ENCODE measurements at places on chromosomes 13 and 19. TPM values are rescaled to one million over a fixed set of nuclear protein-coding genes. Genes with fewer than 3 reads are reported as not detected.

The BCAM gene
- 5.7 TPM for total RNA-seq

The WDR87 gene
- total RNA-seq, result not detected

DNA sequence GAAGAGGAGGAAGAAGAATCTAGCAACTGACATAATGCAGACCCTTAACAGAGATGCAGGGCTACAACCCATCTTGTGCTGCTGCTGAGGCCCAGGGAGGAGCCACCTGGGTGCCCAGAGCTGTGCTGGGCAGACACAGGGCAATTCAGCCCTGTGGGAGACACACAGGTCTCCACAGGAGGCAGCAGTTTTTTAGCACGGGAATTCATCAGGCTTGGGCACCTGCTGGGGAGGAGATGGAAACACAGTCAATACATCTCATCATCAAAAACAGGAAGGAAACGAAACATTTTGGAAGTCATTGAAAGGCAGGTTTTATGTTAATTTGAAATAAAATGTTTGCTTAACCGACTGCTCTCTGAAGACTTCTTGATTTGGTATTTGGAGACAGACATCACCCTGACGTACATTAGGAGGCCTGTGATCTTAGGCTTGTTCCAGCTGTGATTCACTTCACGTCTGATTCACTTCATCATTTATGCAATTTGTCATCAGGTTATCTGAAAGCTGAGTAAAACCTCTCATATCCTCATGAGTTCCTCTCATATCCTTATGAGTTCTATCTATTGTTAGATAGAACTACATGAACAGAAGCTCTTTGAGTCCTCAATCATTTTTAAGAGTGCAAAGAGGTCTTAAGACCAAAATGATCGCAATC, 77.4 kb downstream of the CYSLTR2 start:
- DNase-seq, result peak; percentile 10

The CBY2 gene
- total RNA-seq, result not detected

DNA sequence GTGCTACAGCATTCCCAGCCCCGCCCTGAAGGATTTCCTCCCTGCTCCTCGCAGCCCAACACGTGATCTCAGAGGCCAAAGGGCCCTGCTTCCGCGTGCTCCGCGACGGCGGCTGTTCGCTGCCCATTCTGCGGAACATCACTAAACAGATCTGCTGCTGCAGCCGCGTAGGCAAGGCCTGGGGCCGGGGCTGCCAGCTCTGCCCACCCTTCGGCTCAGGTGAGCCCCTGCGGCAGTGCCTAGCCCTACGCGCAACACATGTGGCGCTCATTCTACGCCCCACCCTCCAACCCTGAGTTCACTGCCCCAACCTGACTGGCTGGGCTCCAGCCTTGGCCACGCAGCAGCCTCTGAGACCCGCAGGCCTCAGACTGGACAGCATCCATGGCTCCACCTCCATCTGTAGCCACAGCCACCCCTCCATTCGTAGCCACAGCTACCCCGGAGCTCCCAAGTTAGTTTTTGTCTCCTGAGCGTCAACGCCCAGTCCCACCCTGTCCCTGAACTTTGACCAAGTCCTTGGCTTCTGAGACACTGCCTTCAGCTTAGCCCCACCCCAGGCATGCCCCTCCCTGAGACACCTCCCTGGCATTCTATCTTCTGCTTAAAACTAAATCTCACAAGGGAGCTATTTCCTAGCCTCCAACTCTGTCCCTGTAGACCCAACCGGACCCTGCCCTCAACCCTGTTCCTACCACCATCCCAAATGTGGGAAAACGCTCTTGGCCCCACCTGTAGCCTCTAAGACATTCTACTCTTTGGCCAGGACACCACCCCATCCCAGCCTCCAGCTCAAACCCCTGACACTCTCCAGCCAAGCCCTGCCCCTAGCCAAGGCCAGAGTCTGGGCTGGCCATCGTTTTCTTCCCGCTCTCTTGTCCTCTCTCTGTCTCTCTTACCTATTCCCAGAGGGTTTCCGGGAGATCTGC, 6.4 kb downstream of the LTBP4 start:
- no peak for DNase-seq

GRCh38 chr19:18480006-18480691, 41.7 kb downstream of the ELL start:
- DNase-seq, result peak; percentile 84

DNA sequence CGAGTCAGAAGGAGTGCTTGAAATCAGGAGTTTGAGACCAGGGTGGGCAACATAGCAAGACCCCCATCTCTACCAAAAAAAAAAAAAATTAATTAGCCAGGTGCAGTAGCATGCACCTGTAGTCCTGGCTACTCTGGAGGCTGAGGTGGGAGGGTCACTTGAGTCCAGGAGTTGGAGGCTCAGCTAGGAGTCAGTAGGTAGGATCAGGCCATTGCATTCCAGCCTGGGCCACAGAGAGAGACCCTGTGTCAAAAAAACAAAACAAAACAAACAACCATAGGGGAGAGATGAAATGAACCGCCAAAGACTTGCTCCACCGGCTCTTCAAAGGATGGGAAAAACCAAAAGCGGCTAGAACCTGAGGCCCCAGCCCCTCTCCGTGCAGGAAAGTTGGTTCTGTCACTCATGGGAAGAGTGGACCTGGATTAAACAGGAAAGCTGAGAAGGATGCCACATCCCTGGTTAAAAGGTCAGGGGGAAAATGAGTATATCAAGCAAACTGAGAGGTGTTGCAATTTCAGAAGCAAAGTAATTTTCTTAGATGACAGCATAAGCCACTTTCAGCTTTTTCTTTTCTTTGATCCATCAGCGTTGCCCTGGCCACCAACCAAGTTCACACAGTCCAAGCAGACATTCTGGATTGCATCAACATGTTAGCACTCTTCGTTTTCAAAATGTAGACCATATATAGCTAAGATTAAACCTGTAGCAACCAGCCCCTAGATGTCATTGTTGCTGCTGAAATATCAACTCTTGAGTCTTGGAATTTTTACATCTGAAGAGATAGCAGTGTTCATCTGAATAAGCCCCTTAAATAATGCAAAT, 8.9 kb upstream of the ZNF507 start:
- peak; percentile 47 for DNase-seq

DNA sequence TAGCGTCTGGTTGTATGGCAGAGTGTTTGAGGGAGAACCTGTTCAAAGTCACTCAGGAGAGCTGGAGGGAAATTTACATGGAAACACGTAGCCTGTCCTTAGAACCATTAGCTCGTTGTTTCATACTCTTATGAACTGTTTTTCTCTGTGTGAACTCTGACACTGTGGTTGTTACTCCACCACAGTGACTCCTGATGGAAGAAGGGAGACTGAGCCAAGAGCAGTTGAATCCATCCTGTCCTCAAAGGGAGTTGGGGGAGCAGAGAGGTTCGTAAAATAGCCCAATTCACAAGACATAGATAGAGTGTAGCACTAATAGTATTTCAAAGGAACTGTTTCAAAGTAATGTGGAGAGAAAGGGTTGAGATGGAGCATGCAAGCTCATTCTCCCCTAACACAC, 964.8 kb downstream of the PCDH9 start:
- no peak for DNase-seq

The CLEC17A gene
- not detected for total RNA-seq

- DNase-seq, result no peak
These were observed at the start of gene PHLDB3 for GRCh38 chr19:43504426-43505185. Gene PHLDB3 (minus strand): TSS chr19:43504746. CDS start chr19:43504118, 628 bp downstream.

GRCh38 chr13:75103976-75104375, 378.0 kb downstream of the TBC1D4 start:
- DNase-seq, result no peak

The NDUFA11 gene
- 470 TPM for total RNA-seq

The MBD3L4 gene
- total RNA-seq, result not detected

DNA sequence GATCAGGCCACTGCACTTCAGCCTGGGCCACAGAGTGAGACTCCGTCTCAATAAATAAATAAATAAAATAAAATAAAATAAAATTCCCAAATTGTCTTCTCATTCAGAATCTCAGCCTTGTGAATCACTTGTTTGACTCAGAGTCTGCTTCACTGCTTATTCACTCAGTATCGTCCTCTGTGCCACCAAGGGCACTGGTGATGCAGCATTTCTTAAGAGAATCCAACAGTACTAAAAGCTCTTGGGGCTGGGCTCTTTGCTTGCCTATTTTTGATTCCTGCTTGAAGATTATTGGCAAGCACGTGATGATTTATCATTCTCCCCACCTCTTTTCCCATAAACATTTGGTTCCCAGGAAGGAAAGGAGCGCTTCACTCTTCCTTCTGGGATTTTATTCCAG, 54.8 kb upstream of the HMGB1 start:
- DNase-seq, result peak; percentile 17

- DNase-seq, result peak; percentile 54
These were observed 42.7 kb downstream of the ANKRD10 start for GRCh38 chr13:110872034-110872767.

GRCh38 chr13:79997244-79997643, 343.7 kb downstream of the SPRY2 start:
- no peak for DNase-seq

GRCh38 chr19:3610745-3611717, 4.4 kb upstream of the TBXA2R start:
- DNase-seq, result no peak

The DAND5 gene
- total RNA-seq, result not detected

The TRIP10 gene
- 31.0 TPM for total RNA-seq

The BRCA2 gene
- total RNA-seq, result 10.7 TPM

The IGFLR1 gene
- total RNA-seq, result 4.2 TPM

GRCh38 chr19:13484166-13484565, 22.1 kb downstream of the CACNA1A start:
- DNase-seq, result no peak

The C19orf38 gene
- total RNA-seq, result 0.36 TPM

GRCh38 chr13:111112196-111112595, 2.9 kb upstream of the ARHGEF7 start:
- DNase-seq, result no peak

GRCh38 chr19:7547159-7547558, 11.6 kb downstream of the PNPLA6 start:
- DNase-seq, result no peak

The C13orf46 gene
- total RNA-seq, result 0.10 TPM

The RXFP2 gene
- total RNA-seq, result 1.2 TPM

- no peak for DNase-seq
These were observed 142.5 kb downstream of the ITGBL1 start for GRCh38 chr13:101594936-101595335.

DNA sequence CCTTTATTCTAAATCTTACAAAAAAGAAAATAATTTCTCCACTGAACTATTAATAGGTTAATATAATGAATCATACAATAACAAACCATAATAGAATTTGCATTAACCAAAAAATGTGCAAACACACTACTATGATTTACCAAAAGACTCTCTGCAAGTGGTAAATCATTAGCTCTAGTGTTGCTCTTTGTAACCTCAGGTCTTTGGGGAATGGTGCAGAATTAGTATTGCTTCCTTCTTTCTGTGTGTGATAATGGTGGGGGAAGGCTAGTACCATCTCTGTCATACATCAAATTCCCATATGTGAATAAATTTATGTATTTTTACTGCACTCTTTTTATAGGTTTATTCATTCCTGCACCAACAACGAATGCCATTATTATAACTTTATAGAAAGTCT, 105.1 kb downstream of the COG6 start:
- no peak for DNase-seq

The MCEMP1 gene
- not detected for total RNA-seq

DNA sequence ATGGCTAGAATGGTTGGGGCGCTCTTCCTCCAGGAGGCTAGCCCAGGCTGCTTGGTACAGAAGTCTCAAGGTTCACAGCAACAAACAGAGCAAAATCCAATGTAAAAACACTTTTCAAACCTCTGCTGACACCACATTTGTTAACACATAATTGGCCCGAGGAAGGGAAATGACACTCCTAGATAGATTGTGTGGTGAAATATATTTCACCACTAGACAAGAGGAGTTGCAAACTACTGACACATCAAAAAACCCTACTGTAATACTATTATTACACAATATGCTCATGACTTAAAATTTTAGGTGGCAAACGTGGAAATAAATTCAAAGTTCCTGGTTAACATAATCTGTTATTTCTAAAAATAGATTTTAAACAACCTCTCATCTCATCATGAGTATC, 643.6 kb downstream of the PCDH9 start:
- no peak for DNase-seq

The ZNF835 gene
- not detected for total RNA-seq

The DLL3 gene
- 1.5 TPM for total RNA-seq

The NKPD1 gene
- 0.20 TPM for total RNA-seq

DNA sequence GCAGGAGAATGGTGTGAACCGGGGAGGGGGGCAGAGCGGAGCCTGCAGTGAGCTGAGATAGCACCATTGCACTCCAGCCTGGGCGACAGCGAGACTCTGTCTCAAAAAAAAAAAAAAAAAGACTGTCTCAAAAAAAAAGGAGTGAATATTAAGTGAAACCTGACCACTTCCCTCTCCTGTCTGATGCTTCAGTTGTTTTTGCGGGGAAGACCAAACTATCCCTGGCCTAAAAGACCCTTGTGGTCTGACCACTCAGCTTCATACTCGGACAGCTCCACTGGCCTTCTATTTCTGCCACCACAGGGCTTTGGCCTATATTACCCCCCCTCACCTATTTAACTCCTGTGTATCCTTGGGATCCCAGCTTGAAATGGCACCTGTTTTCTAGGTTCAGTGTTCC, 2.3 kb downstream of the CLASRP start:
- DNase-seq, result no peak

DNA sequence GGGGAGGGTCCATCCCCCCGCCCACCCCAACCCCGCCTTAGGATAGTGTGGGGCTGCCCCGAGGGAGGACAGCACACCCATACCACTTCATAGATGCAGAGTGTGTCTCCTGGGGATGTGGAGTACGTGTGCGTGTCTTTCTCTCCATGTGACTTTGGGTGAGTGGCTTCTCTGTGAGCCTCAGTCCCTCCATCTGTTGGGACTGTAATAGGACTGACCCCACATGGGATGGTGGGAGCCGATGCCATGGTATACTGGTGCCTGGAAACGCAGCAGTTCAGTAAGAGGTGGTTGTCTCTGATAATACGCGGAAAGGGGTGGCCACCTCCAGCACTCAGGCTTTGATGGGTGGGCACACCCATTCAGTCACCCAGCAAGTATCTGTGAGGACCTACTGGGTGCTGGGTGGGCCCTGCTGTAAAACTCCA, 816 bp upstream of the PRKD2 start:
- peak; percentile 24 for DNase-seq

Data from RPMI7951 (cell line).